ENCODE measurements at places on chromosomes 11 and 22.
A peak's percentile ranks its signal among the peaks of the same experiment; 100 is the strongest.

GRCh38 chr11:125787827-125788226 is at the start of gene PATE3:
PATE3 (plus strand) TSS chr11:125788127; CDS start chr11:125788152, 25 bp downstream.
- no peak for DNase-seq

DNA sequence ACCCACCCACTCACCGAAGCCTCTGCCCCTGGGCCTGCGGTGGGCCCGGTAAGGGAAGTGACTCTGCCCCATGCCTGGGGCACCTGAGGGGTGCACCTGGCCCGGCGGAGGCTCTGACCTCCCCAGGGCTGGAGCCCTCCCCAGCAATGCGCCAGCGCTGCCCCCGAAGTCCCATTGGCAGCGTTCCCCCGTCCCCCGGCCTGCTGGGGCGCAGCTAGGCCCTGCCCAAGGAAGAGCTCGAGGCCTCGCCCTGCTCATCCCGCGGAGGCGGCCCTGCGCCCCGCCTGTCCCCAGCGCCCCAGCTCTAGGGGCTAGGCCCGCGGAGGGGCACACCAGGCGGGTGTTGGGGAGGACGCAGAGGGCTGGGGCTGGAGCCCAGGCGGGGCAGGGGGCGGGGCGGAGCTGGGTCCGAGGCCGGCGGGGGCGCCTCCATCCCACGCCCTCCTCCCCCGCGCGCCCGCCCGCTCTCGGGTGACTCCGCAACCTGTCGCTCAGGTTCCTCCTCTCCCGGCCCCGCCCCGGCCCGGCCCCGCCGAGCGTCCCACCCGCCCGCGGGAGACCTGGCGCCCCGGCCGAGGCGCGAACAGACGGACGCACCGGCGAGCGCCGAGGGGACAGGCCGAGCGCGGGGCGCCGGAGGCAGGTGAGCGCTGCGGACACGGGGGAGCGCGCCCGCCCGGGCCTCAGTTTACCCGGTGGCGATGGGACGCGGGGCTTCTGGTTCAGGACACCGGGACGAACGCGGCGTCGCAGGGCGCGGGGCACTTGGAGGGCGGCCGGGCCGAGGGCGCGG is at the start of gene EPS8L2:
TSS of gene EPS8L2 (plus strand) at position 586 of the 793 bp plus-strand sequence. CDS start 3,177 bp downstream, outside the sequence.
- DNase-seq, result no peak

DNA sequence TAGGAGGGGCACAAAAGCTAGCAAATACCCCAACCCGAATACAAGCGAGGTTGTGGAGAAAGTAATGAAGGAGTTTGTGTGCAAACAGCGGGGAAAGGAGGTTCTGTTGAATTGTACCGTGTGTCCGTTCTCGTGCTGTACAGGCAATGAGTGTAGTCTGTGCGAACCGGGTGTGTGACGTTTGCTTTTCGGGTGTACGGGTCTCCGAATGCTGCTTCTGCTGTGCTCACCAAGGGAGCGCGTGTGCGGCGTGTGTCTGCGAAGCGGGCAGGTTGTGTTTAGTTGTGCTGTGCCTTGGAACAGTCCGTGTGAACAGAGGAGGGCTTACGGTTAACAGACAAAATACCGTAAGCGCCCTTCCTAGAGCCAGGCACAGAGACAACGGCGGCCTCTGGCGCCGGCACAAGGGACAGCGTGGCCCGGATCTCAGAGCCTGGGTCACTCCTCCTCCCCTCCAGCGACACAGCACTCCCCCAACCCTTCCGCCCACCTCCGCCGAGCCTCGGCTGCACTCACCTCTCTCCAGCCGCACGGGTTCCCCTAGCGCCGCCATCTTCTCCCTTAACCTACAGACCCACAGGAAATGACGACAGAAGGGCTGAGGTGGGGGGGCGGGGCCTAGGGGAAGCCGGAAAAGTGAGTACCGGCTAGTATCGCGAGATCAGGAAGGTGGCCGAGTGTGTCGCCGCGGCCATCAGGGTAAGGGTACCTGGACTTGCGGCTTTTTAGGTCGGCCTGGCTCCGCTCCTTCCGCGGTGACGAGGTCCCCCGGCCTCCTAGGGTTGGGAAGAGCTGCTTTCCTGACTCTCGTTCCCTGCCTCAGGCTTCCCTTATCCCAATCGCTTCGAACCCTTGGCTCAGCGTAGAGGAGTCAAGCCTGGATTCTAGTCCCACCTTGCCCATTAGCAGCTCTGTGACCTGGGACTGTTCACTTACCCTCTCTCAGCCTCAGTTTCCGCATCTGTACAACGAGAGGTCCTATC is at the start of gene LIN7C:
TSS of gene LIN7C (minus strand) at position 570 of the 983 bp plus-strand sequence. CDS start at position 553, 17 bp downstream.
- DNase-seq, result peak; percentile 84

GRCh38 chr11:1381793-1382425 is 7.8 kb upstream of the BRSK2 start:
- no peak for DNase-seq

- no peak for DNase-seq
Measured at GRCh38 chr11:131099013-131099412, 182.7 kb upstream of the SNX19 start.

GRCh38 chr11:1076061-1076665 is 1.5 kb downstream of the MUC2 start:
- no peak for DNase-seq

GRCh38 chr22:41300661-41301060 is 664 bp upstream of the ZC3H7B start:
- no peak for DNase-seq

DNA sequence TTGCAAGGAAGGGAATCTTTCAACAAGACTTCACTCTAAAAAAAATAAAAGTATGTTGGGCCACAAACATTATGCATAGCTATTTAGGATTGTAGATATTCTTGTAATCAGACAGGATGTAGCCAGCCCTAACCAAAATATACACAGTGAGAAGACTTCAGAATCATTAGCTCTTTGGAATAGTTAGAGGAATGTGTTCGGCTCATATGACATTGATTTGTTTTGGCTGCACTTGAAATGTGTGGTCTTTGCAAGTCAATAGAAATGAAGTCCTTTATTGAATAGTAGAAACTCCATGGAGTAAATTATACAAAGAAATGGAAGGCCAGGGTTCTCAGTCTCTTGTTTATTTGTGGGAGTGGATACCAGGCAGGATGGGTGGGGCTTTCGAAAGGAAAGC is 692.1 kb downstream of the NTM start:
- DNase-seq, result no peak

DNA sequence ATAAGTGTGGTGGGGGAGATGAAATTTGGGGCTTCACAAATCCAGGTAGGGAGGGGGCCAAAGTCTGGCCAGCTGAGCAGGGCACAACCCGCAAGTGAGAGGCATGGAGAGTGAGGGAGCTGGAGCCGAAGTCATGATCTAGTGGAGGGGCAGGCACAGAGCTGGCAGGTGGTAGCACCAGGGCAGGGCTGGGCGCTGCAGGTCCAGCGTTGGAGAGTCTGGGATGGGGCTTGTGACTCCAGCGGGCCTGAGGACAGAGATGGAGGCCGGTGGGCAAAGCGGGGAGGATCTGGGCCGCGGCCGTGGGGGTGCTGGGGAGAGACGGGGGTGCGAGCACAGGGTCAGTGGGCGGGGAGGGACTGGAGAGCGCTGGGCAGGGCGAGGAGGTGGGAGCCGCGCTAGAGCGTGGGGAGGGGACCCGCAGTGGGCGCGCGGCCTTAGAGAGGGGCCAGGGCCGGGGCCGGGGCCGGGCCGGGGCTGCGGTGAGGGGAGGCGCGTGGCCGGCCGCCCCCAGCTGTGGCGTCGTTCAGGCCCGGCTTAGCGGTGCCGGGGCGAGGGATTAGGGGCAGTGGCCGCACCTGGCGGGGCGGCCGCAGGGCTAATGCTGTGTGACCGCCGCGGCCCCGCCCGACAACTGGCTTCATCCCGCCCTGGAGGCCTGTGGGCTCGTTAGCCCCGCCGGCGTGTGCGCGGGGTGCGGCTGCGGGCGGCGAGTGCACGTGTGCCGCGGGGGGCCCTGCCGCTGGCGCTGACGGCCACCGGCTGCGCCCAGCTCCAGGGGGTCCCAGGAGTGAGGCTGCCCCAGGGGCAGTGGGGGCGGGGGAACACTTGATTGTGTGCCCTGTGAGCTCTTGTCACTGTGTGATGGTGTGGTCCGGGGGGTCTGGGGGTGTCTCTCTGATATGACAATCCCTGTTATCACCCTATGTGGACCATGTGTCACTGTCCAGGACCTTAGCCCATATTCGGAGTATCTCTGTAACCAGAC is 23.6 kb upstream of the MYOD1 start:
- DNase-seq, result no peak

DNA sequence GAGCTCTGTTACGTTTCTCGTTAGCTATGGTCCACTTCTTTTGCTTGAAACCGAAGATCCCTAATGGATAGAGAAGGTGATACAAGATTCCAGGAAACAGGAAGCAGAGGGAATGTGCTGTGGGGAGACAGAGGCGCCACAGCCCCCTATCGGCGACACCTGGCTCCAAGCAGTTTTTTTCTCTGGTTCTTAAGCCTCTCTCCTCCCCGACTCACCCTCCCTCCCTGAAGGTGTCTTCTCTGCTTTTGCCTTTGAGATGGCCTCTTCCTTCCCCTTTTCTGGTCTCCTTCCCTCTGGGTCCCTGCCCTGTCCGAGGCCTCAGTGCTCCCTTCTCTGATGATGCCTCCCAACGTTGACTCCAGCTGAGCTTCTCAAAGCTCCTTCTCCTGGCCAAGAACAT is 14.2 kb upstream of the APOBEC3A start:
- no peak for DNase-seq

DNA sequence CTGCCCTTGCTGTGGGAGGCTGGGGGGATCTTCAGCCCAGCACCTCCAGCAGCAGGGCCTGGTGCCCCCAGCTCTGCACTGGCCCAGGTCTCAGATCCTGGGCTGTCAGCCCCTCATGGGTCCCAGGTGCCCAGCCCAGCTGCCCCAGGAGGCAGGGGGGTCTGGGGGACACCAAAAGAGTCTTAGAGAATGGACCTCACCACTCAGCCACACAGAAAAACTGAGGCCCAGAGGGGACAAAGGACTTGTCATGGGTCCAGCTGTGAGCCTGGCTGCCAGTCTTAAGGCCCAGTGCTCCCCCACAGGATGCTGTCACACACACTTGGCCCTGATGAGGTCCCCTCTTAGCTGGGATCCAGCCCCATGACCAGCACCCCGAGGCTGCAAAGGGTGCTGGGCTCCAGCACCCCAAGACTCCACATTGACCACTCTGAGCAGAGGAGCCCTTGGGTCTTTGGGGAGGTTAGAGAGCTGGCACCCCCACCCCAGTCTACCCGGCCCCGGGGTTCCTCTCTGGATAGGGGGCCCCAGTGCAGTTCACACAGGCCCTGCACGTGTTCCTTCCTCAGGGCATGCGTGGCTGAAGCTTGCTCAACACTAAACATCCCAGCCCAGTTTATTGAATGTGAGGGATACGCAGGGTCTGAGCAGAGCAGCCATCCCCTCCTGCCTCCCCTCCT is 54.4 kb downstream of the IGLL5 start:
- DNase-seq, result no peak

- no peak for DNase-seq
Measured at GRCh38 chr22:20241579-20242392, 26.3 kb downstream of the RTN4R start.

GRCh38 chr11:132187386-132187785 is 817.0 kb downstream of the NTM start:
- no peak for DNase-seq

DNA sequence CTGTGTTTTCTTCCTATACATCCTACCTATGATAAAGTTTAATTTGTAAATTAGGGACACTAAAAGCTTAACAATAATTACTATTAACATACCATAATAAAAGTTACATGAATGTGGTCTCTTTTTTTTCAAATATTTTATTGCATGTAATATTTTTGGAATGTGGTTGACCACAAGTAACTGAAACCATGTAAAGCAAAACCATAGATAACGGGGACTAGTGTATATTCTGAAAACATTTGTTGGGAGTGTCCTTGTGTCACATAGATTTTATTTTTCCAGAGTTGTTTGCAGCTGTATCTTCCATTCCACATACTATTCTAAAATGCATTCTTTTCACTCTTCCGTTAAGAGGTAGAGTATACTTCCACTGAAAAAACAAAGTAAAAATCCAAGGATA is 200.4 kb downstream of the KIF18A start:
- no peak for DNase-seq

- no peak for DNase-seq
Measured at GRCh38 chr11:118219244-118219643, 5.6 kb downstream of the JAML start.

DNA sequence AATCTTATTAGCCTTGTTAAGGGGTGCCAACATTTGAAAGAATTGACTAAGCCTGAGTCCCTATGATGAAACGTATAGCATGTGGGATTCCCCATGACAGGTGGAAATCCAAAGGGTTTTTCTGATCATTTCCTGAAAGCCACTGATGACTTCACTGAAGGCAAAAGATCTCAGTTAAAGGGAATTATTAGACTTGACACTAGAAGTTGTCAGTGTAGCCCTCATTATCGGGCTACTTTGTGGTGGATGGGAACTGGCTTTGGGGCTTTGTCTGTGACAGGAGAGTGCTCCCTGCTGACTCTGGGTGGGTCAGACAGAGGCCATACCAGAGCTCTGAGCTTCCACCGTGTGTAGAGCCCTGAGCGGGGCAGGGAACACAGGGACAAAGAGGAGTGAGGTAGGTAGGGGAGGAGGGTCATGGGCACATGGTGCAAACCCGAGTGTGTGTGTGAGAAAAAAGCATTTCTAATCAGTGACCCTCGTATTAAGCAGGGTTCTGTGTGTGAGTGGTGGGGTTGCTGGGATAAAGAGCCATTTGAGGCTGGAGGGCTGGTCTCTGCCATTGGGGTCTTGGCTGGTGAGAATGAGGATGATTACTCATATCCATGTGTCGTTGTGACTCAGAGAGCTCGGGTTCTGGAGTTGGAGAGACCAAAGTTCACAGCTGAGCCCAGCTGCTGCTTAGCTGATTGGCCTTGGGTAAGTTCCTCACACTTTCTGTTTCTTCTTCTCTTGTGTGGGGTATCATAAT is 101.1 kb downstream of the GRIK4 start:
- DNase-seq, result no peak

- DNase-seq, result no peak
Measured at GRCh38 chr11:116696381-116696941, 76.3 kb downstream of the BUD13 start.

GRCh38 chr22:26701323-26701722 is 43.9 kb downstream of the MIAT start:
- no peak for DNase-seq

DNA sequence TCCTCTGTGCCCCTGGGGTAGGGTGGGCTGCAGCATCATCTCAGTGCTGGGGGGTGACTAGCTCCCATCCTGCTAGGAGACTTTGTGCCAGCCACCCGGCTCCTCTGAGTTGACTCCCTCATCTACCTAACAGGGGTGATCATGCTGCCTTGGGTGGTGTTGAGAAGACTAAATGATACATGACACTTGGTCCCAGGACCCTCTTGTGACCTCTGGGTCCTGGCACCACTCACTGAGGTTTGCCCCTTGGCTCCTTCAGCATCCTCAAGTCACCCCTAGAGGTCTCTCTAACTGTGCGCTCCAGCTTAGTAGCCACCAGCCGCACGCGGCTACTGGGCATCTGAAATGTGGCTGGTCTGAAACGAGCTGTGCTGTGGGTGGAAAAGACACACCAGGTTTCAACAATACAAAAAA is 72.1 kb downstream of the LRRC32 start:
- peak; percentile 20 for DNase-seq

GRCh38 chr22:29203488-29204454 is 1.9 kb upstream of the EMID1 start:
- no peak for DNase-seq

All from stimulated activated CD8-positive, alpha-beta memory T cell treated with anti-CD3 and anti-CD28 coated beads, Interleukin-2, amount 100 ng/mL, for 48 hours (primary cell).